Stimulated activated CD4-positive, alpha-beta T cell treated with anti-CD3 and anti-CD28 coated beads, TNF-alpha, amount 100 ng/mL, for 24 hours (primary cell): ENCODE measurements at places on chromosomes 6 and 20.

DNA sequence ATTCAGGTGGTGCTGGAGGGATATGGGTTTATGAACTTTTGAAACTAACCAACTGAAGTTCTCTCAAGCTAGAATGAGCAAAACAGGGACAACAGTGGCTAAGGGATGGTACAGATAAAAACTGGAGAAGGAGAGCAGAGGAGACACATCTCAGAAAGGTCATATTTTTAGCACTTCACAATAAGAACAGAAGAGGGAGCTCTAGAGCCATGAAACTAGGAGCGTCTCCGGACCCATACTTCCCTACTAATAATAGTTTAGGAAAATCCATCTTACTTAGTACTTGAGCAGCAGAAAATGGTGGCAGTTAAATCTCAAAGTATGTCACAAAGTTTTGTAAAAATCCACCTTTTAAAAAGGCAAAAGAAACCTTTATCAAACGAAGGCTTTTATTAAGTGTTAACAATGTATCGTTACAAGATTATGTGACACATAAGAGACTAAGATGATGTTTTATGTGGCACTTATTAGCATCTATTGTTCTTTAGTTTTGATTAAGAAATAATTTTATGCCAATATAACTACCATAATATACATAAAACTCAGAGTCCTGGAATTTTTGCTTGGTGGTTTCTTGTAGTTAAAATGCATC is 278.6 kb downstream of the TBC1D32 start:
- DNase-seq = no peak

- DNase-seq = no peak
These were observed 2.1 kb downstream of the RAET1E start for GRCh38 chr6:149895833-149896271.

GRCh38 chr6:1380625-1381427 is 8.6 kb upstream of the FOXF2 start:
- no peak for DNase-seq

- no peak for DNase-seq
These were observed 135.0 kb downstream of the CEBPB start for GRCh38 chr20:50325651-50326050.

DNA sequence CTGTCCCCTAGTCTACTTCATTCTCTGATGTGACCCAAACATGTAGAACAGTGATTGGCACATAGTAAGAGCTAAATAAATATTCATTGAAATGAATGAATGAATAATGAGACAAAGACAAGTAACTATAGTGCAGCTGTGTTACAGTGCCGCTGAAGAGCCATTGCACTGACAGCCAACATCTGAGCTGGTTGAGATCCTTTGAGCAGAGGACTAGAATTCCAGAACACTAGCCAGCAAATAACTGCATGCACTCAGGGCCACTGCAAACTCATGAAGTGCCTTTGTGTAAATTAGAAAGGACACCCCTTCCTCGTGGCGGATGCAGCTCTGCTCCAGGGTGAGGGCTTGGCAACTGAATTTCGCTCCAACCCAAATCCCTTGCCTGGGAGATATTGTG is 230.3 kb upstream of the CDYL start:
- DNase-seq = no peak

DNA sequence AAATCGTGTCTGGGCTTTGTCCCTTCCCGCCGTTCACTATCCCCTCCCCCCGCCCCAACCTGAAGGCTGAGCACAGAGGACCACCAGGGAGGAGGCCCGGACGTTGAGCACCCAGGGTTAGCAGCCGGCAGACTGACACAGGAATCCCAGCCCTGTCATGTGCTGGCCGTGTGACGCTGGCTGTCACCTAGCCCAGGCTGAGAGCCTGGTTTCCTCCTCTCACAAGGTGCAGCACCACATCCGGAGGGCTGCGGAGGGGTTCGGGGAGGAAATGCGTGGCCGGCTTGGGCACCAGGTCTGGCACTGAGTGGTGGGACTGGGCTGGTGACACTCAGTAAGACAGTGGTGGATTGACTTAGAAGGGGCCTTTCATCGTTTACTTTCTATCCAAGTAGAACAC is 4.6 kb upstream of the LSM14B start:
- DNase-seq = peak; percentile 38

- peak; percentile 50 for DNase-seq
These were observed 31.0 kb upstream of the EZR start for GRCh38 chr6:158849899-158850806.

- no peak for DNase-seq
These were observed 422.9 kb upstream of the PLCB4 start for GRCh38 chr20:8646033-8646441.

- DNase-seq = no peak
These were observed 15.6 kb upstream of the MAS1 start for GRCh38 chr6:159875194-159875593.

GRCh38 chr6:20229881-20230280 is 17.6 kb upstream of the MBOAT1 start:
- no peak for DNase-seq

DNA sequence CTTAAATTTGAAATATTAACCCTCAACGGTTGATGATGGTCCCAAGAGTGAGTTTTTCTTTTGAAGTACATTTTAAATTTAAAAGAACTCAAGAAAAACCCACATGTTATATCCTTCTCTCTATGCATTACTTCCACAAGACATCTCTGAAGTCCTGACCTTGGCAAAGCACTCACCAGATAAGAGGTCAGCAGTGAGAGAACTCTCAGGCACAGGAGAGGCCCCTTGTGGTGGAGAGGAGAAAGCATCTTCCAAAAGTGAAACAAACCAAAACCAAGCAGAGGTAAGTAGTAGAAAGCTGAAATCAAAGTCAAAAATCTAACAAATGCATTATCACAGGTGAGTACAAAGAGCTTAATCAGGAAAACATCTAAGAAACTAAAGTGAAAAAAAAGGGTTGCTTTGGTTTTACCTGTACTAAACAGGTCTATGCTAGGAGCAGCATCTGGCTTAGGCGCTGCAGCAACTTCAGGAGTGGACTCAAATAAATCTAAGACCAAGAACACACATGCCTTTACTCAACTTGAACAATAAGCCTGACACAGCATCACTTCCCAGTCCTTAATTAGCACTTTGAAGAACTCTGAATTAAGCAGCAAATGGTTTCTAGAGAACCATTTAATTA is 80.5 kb downstream of the PRSS35 start:
- no peak for DNase-seq

GRCh38 chr6:14162826-14163225 is 45.3 kb downstream of the CD83 start:
- no peak for DNase-seq

GRCh38 chr6:41734666-41735426 is 562 bp downstream of the TFEB start:
- DNase-seq = peak; percentile 37

DNA sequence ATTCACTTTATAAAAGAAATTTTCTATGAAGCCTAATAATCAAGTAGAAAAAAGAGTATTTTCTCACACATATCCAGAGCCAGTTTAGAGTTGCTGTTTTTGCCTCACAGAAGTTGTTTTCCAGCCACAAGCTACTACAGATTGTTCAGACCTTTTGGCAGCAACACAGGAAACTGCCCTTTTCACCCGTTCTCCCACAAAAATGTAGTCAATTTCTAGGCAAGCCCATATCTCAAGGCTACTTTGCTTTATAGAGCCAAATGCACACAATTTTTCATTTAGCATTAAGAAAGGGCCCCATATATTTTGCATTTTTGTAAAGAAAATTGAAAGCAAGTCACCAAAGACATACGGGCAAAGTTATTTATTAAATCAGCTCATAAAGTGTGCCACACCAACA is 49.5 kb downstream of the EPB41L2 start:
- no peak for DNase-seq

DNA sequence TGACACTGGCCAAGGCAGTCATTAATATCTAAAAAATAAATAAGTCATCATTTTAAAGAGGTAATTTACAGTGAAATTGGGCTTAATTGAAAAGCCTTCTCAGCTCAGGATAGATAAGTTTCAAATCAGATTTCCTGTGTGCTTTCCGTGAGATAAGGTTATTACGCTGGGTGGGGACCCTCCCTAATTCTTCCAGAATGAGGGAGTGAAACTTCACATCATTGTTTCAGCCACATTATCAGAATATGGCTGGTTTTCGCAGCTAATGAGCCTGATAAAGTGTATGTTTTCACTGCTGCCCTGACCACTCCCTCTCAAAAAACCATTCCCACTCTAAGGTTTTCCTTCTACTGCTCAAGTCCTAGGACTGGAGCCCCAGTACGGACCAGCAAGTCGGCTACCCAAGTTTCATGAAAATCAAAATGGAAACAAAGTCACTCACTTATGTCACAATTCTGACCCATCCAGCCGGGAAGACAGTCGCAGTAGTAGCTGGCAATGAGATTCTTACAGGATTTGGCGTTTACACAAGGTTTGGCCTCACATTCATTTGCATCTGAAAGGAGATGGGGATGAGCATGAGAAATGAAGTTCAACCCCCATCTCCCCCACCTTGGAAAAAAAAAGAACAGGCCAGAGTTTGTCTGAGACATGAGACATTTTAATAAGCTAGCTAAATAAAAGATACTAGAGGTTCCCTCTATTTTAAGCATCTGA is 24.6 kb downstream of the JAG1 start:
- DNase-seq = no peak

DNA sequence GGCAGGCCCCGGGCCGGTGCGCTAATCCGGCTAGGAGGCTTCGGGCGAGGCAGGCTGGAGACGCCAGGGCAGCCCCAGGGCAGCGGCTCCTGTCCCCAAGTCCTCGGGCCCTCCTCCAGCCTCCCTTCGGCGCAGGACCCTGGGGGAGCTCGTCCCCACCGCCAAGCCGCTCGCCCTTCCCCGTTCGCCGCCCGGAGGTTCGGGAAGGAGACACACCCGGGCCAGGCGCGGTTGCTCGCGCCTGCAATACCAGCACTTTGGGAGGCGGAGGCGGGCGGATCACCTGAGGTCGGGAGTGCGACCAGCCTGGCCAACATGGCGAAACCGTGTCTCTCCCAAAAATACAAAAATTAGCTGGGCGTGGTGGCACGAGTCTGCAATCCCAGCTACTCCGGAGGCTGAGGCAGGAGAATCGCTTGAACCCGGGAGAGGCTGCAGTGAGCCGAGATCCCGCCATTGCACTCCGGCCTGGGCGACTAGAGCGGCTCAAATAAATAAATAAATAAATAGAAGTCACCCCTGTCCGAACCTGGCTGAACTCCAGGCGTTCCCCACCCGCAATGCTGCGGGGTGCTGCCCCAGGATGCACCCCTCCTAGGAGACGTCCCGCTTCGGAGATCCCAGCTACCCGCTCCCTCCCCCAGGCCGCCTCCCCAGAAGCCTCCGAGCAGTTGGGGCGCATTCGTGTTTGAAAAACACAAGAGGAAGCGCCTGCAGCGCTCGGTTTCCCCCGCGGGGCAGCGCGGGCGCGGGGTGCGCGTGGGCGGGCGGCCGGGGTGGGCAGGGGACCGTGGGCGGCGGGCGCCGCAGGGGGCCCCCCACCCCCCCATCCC is 27.5 kb downstream of the SERPINB9 start:
- no peak for DNase-seq

DNA sequence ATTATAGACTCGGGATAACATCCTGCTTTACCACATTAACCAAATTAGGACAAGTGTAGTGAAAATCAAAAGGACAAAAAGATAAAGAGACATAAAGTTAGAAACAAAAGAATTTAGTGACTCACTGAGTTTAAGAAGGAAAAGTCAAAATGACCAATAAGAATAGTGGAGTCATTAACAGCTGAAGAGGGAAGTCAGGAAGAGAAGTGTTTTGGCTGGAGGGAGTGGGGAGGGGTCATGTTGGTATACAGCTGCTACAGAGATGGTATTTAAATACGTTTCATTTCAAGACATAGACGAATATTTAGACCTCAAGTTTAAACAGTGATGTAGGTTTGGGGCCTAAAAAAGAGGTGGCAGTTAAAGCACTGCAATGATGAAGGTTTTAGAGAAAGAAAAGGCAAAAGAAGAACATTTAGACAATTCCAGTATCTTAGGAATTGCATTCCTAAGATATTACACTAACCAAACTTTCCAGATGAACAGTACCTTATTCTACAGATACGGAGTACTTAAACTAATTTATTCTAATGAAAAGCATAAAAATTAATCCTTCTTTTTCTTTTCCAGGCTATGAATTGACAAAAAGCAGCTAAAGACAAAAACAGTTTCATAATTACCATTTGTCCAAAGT is 10.6 kb downstream of the FKBP5 start:
- DNase-seq = no peak

- DNase-seq = no peak
These were observed 22.8 kb upstream of the FAM83C start for GRCh38 chr20:35314816-35315631.

- DNase-seq = no peak
These were observed 16.5 kb downstream of the GFRA4 start for GRCh38 chr20:3646651-3647050.

DNA sequence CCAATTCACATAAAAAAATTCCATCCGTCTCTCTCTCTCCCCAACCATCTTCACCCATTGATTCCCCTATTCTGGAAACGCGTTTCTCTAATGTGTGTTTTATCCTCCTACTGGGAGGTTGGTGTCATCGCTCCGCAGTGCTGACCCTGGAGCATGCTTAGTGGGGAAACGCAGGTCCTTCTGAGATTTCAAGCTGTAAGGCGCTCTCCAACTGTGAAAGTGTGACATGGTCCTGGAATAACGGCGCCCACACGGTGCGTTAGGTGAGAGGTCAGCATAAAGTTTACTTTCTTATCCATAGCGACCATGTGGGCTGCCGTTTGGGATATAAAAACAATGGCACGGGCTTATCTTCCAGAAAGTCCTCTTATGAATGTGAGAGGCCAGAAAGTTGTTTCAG is 123.9 kb downstream of the WDR27 start:
- DNase-seq = no peak

DNA sequence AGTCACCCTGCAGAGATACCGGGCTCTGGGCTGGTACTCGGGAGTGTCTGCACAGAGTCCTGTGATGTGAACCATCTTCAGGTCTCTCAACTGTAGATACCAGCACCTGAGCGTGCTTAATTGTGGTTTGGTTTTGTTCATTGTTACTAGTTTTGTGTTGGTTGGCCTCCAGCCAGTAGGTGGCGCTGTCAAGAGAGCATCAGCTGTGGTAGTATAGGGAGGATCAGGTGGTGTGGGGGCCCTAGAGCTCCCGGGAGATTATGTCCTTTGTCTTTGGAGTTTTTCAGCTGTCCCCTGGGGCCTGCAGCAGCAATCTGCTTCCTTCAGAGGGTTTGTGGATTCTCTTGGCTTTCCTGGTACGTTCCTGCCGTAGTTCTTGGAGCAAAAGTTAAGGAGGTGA is 67.9 kb downstream of the CDYL start:
- no peak for DNase-seq

DNA sequence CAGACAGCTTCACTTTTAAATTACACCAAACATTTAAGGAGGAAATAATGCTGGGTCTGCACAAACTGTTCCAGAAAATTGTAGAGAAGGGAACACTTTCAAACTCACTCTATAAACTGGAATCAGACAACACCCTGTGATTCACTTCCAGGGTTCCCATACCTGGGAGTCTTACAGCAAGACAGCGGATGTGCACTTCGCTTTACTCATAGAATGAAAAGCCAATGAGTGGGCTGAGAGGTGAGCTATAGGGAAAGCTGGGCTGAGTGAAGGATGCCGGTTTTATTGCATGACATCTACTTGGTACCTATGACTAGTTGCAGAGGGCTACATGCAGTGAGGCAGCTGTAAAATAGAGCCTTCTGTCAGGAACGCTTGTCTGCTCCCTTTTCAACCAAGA is 152.1 kb downstream of the FNDC1 start:
- DNase-seq = no peak

- no peak for DNase-seq
These were observed 12.1 kb upstream of the SCP2D1 start for GRCh38 chr20:18801516-18801915.
